ENCODE measurements at places on chromosomes 5 and 9.

- DNase-seq = peak; percentile 99
Observed at GRCh38 chr5:120139039-120139438, 325.1 kb upstream of the PRR16 start.

DNA sequence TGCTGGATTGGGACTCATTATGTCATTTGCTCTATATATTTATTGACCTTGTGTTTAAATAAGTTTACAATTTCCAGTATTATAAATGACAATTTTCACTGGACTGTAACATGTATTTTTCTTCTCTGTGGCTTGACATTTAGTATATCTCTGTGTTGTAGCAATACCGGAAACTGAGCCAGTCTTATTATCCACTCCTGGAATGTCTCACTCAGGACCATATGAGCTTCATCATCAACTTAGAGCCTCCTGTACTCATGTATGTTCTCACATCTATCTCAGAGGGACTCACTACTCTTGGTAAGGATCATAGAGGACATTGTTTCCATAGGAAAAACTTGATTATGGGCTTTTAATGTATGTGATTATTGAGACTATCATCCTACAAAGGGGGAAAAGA lies 66.5 kb upstream of the TLX3 start:
- DNase-seq = no peak

DNA sequence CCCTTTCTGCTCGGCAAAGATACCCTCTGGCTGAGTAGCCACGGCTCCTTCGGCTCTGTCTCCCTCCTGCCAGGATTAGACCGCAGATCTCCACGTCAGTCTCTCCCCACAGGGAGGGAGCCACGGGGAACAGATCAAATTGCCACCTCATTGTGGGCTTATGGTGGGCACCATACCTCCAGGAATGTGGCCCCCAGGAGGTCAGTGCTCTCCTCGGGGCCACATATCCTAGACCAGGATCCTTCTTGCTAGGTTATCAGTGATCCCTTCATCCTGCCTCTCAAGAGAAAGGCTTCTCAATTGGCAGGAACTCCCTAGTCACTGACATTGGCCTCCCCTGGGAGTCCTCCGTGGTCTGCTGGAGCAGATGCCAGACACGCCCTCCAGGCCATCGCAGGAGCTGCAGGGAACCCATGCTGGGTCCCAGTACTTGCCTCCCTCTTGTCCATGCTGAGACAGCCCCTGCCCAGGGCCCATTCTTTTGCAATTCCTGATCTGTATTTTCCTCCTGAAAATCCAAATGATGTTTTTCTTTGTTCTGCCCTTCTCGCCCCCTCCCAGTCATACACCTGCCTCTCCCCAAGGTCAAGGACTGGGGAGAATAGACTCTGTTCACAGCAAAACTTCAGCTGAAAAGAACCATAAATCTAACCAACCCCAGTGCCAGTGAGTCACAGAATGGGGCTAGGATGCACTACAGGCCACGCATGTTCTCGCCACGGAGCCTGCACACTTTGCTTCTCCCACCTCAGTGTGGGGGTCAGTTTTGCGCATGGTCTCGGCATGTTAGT lies 31.6 kb upstream of the ENHO start:
- no peak for DNase-seq

GRCh38 chr5:73121119-73121463 lies 716 bp downstream of the TMEM171 start:
- DNase-seq = no peak

DNA sequence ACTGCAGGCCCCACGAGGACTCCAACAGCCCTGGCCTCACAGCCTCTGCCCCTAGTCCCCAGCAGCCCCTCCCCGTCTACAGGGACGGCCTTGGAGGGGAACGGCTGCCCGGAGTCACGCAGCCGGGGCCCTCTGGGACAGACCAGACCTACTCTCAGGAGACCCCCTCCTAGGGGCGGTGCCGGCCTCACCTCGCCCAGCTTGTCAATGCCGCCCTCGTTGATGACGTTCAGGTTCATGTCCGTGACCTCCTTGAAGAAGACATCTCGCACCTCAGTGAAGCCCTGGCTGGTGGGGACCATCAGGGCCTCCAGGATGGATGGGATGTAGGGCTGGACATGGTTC lies 58.6 kb downstream of the LRSAM1 start:
- DNase-seq = no peak

GRCh38 chr5:95032801-95033200 lies 252.1 kb downstream of the MCTP1 start:
- DNase-seq = no peak

DNA sequence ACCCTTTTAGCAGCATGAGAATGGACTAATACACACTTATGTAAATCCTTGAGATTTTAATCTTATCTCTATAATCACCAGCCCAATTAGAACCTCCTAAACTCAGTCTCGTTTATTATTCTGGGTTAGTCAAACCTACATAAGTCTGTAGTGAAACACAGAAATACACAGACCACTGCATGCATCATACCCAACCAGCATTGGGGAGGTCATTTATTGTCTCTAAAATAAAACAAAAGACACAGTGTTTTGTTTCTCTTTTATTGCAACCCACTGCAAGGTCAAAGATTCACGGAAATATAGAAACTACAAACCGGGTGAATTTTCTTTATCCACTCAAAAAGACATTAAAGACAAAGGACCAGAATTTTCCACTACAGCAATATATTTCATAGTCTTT lies 188.1 kb upstream of the EFNA5 start:
- DNase-seq = no peak

GRCh38 chr5:169628892-169629291 lies 8.2 kb upstream of the DOCK2 start:
- DNase-seq = no peak

- no peak for DNase-seq
Observed at GRCh38 chr5:40029711-40030495, 605.1 kb upstream of the DAB2 start.

- no peak for DNase-seq
Observed at GRCh38 chr5:67058998-67059743, 137.4 kb downstream of the CD180 start.

- no peak for DNase-seq
Observed at GRCh38 chr9:82037126-82037525, 48.6 kb downstream of the SPATA31D1 start.

- no peak for DNase-seq
Observed at GRCh38 chr5:161378701-161379100, 167.8 kb downstream of the GABRB2 start.

DNA sequence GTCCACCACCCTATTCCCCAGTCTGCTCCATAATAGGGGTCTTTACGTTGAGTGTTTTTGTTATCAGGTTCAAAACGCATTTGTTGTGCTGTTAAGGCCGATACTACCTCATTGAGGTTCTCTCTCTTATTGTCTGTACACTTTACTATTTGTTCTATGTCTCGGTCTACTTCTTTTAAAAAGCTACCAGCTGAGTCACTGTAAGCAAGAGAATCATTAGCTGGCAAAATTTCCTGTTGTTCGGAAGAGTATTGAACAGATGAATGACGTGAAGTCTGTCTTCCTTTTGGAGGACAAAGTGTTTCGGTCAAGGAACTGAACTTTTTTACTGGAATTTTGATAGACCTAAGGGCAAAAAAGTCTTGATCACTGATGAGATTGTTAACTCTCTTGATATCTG lies 10.3 kb downstream of the LYSMD3 start:
- no peak for DNase-seq

- DNase-seq = no peak
Observed at GRCh38 chr9:119802621-119803020, 433.4 kb upstream of the BRINP1 start.

- DNase-seq = no peak
Observed at GRCh38 chr5:167773668-167774301, 517.7 kb upstream of the WWC1 start.

GRCh38 chr5:58025809-58026208 lies 434.1 kb downstream of the PLK2 start:
- DNase-seq = no peak

- DNase-seq = peak; percentile 33
Observed at GRCh38 chr9:88383176-88383575, 5.1 kb upstream of the SPIN1 start.

DNA sequence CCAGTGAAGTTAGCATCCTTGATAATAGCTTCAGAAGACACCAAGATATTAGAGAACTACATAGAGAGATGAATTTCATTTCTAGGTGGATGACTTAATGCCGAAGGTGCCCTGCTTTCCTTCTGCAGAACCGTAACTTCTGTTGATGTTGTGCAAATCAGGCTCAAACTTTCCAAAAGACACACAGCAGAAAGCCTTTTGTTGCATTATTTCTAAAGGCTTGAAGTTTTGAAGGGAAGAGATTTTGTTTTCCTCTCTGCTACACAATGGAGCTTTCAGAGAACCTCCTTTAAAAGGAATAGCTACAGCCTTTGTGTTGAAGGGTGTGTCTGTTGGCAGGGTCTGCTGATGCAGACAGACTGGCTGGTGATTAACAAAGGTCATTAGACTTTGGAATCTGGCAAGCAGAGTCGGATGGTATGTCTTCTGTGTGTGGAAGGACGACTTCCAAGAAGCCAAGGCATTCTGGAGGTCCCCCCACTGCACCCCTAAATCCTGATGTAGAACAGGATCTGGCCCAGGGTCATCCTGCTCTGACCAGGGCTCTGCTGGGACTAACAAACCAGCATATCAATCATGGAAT lies 57.8 kb downstream of the ZNF462 start:
- DNase-seq = no peak

- DNase-seq = no peak
Observed at GRCh38 chr9:128056887-128057723, 10.0 kb downstream of the NAIF1 start.

DNA sequence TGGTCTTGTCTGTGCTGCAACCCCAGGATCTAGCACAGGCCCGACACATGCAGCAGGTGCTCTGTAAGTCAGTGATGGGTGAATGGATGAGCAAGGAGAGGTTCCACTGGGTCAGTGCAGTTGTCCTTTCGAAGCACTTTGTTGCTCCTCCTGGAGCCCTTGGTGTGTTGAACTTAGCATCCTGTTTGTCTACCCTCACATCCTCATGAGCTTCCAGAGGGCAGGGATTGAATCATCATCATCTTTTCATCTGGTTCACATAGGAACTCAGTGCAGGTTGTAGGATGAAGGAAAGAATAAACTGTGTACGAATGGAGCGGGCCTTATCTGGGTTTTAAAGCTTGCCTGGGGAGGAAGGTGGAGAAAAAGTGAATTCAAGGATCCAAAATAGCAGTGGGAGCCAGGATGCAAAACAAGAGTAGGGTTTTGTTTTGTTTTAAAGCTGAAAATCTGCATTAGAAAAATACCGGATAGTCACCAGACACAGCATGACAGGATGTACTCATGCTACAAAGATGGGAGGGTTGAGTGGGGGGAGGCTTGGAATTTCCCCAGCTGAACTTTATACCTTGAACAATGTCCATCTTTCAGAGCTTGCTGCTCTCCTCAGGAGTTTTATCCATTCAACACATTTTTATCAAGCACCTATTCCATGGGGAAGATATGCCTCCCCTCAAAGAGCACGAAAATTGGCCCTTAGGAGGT lies 55.8 kb downstream of the PTTG1 start:
- peak; percentile 21 for DNase-seq

DNA sequence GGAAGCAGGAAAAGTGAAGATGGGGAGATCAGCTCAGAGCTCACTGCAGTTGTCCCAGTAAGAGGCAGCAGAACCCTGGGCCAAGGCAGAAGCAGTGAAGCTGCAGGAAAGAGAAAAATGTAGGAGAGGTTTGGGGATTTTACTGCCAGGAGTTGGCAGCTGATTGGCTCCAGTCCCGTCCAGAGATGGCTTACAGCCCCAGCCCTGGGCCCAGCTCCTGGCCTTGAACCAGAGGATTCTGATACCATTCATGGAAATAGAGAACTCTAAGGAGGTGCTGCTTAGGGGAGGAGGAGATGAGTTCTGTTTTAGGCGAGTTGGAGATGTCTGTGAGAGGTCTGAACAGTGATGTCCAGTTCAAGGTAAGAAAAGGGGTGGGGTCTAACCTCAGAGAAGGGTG lies 4.6 kb downstream of the MORN5 start:
- no peak for DNase-seq

DNA sequence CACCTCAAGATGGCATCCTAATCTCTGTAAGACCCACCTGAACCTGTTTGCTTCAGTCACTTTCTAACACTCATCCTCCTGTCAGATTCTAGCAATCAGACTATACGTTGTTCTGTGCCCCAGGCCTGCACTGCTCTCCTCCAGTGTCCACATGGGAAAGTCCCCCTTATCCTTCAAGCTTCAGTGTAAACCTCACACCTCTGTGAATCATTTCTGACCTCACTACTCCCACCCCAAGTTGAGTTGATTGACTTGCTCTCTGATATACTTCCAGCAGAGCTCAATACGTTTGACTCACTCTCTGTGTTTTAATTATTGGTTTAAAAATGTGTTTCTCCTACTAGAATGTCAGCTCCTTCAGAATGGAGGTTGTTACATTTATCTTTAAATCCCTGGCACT lies 240.2 kb downstream of the FBXL17 start:
- no peak for DNase-seq

DNA sequence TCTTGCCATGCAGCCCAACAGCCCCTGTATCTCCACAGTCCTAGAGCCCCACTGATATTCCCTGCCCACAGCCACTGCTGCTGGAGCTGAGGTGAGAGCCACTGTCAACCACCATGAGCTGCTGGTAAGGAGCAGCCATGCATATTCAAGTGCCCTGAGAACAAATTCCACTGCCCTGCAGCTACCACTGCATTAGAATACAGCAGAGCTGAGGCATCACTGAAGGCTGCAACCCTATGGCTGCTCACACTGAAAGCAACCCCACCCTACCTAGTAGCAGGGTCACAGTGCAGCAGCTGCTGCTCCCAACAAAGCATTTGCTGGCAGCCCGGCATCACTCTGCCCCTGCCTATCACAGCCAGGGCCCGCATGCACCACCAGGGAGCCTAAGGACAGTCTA lies 68.6 kb downstream of the SKIC3 start:
- no peak for DNase-seq

DNA sequence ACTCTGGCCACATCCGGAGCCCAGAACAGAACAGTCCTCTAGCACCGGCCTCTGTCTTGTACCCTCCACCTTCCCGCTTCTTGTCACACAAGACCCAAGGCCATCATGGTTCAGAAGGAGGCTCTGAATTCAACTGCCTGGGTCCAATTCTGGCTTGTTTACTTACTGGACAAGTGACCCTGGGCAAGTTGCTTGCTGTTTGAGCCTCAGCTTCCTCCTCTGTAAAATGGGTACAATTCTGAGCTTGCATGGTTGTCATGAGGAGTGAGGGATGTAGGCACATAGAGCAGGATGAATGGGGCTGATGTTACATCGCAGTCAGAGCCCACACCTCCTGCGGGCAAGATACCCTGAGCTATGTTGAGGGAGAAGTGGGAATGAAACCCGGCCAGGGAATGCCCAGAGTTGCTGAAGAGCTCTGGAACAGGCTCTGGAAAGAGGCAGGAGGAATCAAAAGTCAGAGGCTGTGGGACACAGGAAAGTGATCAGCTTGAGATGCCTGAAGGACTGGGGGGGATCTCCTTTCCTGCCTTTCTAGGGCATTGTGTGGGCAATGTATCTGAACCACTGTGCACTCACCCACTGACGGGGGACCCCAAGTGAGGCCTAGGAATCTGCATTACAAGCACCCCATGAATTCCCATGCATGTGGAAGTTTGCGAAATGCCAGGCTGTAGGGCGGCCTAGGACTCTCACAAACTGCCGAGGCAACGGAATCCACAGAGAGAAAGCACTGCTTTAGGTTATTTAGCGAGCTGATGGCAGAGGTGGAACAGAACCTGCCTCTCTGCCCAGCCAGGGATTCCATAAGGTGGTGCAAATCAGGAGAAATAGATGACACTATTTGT lies 29.4 kb upstream of the IL17B start:
- no peak for DNase-seq
